ENCODE measurements at places on chromosomes 3 and 15.
A peak's percentile ranks its signal among the peaks of the same experiment; 100 is the strongest.

- no peak for DNase-seq
Measured at GRCh38 chr3:65351753-65352152, 664.0 kb upstream of the ADAMTS9 start.

DNA sequence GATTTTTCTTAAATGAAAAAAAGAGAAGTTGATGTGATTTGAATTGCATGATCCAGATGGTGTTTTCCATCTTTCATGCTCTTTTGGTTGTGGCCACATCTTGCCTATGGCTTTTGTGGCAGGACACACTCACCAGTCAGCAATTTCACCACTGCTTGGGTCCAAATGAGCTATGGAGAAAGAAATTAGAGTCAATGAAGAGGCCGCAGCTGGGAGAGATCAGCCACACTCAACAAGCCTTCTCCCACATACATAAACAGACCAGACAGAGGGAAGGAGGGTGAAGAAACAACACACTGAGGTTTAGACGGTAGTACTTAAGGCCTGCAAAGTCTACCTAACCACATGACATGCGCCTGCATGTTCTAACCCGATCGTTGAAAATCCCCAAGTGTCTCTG, 110.7 kb upstream of the CDIN1 start:
- DNase-seq = no peak

DNA sequence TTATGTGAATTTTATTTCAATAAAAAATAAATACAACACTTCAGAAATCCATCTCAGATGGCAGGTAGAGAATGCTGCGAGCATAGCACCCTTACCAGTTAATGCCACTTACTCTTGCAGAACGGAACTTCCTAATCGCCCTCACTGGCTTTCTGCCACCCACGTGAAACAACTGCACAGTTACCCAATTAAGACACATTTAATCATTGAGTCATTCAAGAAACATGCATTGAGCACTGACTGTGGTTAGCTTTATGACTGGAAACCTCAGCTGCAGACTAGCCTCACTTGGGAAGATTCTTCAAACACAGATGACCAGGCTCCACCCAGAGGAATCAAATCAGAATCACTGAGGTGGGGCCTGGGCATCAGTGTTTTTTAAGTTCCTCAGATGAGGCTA, 5.6 kb upstream of the MFGE8 start:
- no peak for DNase-seq

DNA sequence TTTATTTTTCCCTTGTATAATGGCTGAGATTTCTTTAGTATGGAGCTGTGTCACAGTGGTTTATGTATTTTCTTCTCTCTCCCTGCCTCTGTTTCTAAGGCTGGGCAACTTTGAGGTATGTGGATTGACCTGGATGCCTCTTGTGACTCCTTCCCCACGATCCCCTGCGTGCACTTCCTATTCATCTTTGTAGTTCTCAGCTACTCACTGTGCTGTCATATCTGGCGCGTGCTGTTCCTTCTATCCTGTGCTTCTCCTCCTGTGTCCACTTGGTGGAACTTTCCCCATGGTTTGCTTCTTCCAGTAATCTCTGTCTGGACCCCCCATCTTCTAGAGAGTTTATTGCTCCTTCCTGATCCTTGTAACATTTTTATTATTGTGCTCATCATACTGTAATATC, 97.3 kb downstream of the AKAP13 start:
- no peak for DNase-seq

DNA sequence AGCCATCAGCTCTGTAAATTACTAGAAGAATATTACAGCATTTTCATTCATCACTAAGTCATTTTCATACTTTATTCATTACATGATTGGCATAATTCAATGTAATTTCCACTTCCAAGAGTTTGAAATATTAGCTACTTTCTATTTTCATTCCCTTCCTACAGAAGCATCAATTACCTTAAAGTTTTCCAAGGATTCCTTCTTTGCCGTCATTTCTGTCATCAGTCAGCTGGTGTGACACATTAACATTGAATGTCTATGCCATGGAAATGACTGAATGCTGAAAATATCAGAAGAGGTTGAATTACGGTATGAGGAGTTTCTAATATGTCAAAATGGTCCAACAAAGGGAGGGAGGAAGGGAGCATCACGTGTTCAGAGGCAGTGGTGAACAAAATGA, 718.2 kb upstream of the GRM7 start:
- DNase-seq = no peak

DNA sequence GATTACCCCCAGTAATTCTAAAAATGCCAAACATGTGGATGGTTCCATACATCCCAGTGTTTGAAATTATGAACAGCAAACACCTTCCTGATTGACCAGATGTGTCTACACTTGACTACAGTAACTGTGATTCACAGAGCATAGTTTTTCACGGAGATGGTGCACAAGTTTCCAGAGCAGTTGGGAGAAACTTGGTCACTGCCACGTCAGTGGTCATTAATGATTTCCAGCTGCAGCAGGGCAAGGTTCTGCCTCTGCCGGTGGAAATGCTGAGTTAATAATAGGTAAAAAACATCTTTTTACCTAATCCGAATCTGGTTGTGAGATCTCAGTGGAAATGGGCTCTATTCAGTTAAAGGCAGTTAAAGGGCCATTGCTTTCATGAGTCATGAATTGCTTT, 154.1 kb upstream of the FEZF2 start:
- DNase-seq = no peak

DNA sequence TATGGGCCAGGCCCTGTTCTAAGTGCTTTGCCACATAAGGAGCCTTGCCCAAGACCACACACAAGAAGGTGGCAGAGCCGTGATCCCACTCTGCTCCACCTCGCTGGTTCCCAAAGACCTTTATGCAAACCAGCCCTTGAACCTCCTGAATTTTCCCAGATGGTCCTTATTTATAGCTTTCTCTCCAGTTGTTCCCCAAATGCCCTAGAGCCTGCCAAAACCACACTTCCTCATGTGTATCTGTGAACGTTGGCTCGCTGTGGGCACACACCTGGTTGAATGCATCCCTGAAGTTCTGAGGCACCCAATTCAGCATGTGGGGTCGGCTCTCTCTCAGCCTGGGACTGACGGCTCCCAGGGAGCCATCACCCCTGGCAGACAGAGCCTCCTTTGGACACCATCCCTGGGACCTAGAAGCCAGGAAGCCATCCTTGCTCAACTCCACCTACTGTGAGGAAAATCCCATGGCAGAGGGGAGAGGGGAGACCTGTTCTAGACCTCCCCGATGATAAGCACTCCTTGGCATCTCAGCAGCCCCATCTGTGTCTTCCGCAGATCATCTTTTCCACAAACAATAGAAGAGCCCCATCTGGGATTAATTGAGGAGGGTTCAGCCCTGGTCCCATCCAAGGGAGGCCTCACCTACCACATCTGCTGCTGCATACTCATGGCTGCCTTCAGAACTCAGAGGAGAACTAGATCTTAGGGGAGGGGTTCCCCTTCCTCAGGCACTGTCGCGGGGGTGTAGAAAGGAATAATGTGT, 42.3 kb upstream of the LIMD1 start:
- DNase-seq = no peak

GRCh38 chr15:83747050-83747717, 93.3 kb downstream of the ADAMTSL3 start:
- peak; percentile 11 for DNase-seq

DNA sequence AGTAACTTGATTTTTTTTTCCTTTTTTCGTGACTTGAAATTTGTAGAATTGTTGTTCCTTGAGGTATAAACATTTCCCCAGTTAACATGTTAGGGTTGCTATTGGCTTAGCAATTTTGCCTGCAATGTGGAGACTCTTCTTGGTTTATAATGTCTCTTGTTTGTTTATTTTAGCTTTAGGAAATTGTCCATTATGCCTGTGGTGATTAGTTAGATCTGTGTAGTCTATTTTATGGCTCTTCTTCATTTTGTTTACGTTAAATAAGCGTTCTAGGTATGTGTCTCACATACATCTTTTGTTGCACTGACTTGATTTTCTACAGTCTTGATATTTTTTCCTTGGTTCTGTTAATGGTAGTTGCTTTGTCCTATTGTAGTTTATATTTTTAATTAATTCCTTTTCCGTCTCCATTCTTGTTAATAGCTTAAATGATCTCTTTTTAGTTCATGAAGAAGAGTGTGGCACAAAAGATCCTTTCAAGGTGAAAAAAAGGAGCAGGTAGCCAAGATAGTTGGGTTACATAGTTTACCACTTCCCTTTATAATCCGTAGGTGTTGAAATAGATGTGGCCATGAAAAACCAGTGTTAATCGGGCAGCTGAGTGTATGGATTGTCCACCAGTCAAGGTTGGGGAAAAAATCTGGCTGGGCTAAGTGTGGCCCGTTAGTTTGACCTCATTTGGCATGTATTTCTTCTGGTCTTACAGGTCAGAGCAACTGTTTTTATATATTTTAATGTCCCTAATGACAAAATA, 12.1 kb downstream of the IQGAP1 start:
- DNase-seq = no peak

GRCh38 chr3:195736866-195737490, 16.2 kb downstream of the MUC20 start:
- no peak for DNase-seq

DNA sequence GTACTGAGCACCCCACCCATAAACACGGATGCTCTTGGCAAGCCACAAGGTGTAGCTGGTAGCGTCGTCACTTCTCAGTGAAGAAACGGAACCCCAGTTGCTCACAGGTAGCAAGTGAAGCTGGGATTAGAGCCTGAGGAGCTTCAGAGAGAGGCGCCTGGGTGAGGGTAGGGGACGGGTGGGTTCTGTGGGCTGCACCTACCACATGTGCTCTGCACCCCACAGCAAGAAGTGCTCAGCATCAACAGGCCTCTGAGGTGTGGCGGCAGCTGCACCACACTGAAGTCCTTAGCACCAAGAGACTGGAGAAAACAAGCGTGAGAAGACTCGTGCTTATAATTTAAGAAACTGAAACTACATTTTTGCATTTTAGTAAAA, 9.8 kb downstream of the MAP6D1 start:
- DNase-seq = no peak

- DNase-seq = no peak
Measured at GRCh38 chr3:144774897-144775296, 803.3 kb downstream of the DIPK2A start.
